Adrenal gland (tissue), 19 donors: ENCODE measurements at places on chromosomes 3 and 15. TPM values are rescaled to one million over a fixed set of nuclear protein-coding genes. Genes with fewer than 3 reads are reported as not detected.

Gene NOX5
- 1.4 TPM for polyA plus RNA-seq

Gene SENP8
- 0.94 TPM for polyA plus RNA-seq

Gene CPN2
- polyA plus RNA-seq, result 1.1 TPM

Gene SEMA6D
- polyA plus RNA-seq, result 2.8 TPM

Gene ARNT2
- polyA plus RNA-seq, result 4.3 TPM

Gene P2RY1
- 0.57 TPM for polyA plus RNA-seq

Gene CCDC39
- polyA plus RNA-seq, result not detected

Gene COX5A
- 190 TPM for polyA plus RNA-seq

Gene RNF7
- polyA plus RNA-seq, result 315 TPM

Gene RASGRP1
- polyA plus RNA-seq, result 0.16 TPM

Gene CISH
- polyA plus RNA-seq, result 4.7 TPM

Gene RHCG
- 4.1 TPM for polyA plus RNA-seq

Gene RNF13
- polyA plus RNA-seq, result 28.6 TPM

Gene SCN5A
- 0.11 TPM for polyA plus RNA-seq

Gene GP5
- polyA plus RNA-seq, result not detected

Gene TASOR
- polyA plus RNA-seq, result 22.3 TPM

Gene CDHR4
- polyA plus RNA-seq, result 0.17 TPM
